ENCODE measurements at places on chromosomes 5 and 9.
A peak's percentile ranks its signal among the peaks of the same experiment; 100 is the strongest.

DNA sequence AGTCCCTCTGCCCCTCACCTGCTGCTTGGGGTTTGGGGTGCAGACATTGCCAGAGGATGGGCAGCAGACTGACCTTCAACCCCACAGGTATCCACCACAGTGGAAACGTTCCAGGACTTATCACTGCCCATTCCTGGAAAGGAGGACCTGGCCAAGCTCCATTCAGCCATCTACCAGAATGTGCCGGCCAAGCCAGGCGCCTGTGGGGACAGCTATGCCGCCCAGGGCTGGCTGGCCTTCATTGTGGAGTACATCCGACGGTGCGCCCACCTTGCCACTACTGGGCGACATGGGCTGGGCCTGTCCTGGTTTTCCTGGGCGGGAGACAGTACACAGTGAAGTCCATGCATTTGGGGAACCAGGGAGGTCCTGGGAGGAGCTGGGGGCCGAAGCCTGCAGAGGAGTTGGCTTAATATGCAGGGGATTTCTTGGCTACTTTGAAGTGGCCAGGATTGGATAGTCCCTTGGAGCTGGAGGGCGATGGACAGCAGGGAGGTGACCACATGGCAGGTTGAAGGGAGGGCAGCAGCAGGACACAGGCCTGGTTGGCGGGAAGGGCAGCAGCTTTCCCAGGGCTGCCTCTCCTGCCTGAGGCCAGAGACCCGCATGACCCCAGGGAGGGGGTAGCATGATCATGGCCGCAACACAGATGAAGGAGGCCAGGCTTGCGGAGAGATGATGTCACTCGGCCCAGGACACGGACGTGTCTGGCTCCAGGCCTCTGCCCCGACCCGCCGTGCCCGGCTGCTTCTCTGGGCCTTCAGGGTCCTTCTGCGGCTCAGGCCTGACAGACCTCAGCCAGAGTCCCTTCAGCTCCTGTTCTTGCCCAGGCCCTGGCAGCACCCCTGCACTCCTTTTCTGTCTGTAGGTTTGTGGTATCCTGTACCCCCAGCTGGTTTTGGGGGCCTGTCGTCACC lies 34.6 kb downstream of the USP20 start:
- DNase-seq = no peak

- DNase-seq = no peak
These were observed 20.5 kb upstream of the FGFR4 start for GRCh38 chr5:177066224-177066623.

GRCh38 chr9:75183306-75183705 lies 95.0 kb downstream of the OSTF1 start:
- no peak for DNase-seq

DNA sequence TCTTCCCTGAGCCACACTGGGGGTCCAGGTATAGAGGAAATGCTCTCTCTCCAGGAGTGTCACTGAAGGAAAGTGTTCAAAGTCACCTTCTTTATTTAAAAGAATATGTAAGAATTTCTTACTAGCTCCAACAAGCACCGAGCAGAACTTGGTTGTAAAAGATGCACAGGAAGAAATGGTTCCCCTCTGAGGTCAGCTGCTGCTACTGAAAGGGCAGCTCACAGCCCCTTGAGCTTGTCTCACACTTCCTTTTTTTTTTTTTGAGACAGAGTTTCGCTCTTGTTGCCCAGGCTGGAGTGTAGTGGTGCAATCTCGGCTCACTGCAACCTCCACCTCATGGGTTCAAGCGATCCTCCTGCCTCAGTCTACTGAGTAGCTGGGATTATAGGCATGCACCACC lies 77.2 kb downstream of the PRRT1B start:
- no peak for DNase-seq

- DNase-seq = no peak
These were observed 89.5 kb downstream of the PHF2 start for GRCh38 chr9:93665637-93666438.

- no peak for DNase-seq
These were observed 40.7 kb upstream of the CTXN3 start for GRCh38 chr5:127608077-127608660.

DNA sequence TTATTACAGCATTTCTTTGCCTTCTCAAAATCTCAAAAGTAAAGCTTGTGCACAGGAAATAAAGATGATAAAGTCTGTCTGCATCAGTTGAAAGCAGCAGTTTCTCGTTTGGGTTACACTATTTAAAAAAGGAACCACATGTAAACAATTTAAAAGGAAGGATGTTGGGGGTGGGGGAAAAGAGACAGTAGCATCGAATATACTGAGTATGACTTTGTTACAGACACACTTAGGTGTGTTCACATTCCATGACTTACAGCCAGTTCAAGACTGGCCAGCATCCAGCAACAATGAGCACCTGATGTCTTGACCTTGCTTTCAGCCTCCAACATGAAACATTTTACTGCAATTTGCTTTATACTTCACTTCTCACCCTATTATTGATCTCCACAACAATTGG lies 8.7 kb downstream of the GAPT start:
- DNase-seq = no peak

DNA sequence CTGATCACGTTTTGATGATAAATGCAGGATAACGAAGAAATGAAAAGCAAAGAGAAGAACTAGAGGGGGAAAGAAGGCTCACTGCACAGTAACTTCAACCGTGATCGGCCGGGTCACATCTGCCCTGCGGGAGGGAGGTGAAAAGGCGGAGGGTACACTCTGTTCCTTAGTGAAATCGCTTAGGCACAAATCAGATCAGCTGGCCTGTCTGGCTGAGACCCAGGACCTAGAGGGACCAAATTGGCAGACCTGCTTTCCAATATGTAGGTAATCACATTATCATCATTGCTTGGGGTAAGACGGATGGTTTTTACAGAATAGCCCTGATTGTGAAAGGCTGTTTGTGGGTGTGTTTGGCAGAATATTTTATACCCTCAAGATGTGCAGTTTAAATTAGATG lies 82.2 kb downstream of the SLC28A3 start:
- DNase-seq = no peak

GRCh38 chr5:75049456-75050351 lies 2.7 kb downstream of the GCNT4 start:
- peak; percentile 37 for DNase-seq

- DNase-seq = no peak
These were observed 74.1 kb downstream of the SERINC5 start for GRCh38 chr5:80181618-80182211.

- no peak for DNase-seq
These were observed 530.4 kb downstream of the ACTL7B start for GRCh38 chr9:108325406-108325805.

DNA sequence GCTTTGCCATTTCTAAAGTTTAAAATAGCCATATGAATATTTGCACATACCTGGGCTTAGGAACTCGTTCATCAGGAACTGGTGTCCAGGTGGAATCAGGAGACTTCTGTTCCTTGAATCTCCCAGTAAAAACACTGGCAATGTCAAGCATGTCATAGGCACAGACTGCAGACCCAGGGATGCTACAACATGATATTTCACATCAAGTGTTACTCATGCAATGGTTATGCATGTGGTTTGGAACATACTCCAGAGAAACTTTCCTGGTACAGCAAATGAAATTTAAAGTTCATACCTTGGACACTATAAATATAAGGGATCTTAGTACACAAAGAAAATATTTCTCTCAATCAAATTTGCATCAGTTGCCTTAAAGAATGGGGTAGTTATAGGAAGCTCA lies 92.2 kb downstream of the SEMA6A start:
- DNase-seq = no peak

- no peak for DNase-seq
These were observed 72.4 kb upstream of the PHYKPL start for GRCh38 chr5:178304761-178305645.

DNA sequence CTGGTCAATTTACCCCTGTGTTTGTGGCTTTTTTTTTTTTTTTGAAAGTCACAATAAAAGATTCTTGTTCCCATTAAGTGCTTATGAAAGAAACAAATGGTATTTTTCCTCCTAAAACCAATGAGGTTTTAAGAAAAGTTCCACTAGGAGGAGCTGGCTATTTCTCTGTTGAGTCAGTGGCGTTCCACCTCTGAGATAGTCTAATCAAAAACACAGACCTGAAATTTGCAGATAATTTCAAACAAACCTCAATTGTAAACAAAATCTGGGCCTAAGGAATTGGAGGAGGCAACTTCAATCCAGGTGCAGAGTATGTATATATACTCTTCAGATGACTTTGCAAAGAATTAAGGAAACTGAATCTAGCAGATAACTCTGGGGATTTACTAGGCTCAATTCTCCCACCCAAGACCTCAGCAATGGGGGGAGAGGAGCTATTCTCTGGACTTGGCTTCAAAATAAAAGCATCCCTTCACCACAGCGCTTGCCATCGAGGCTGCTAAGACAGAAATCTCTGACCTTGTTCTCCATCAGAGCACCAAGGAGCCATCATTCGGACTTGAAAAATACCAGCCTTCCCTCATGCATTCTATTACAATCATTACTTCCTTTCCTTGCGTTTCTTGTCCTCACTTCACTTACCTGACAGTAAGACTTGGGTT lies 52.4 kb downstream of the FANCC start:
- DNase-seq = no peak

DNA sequence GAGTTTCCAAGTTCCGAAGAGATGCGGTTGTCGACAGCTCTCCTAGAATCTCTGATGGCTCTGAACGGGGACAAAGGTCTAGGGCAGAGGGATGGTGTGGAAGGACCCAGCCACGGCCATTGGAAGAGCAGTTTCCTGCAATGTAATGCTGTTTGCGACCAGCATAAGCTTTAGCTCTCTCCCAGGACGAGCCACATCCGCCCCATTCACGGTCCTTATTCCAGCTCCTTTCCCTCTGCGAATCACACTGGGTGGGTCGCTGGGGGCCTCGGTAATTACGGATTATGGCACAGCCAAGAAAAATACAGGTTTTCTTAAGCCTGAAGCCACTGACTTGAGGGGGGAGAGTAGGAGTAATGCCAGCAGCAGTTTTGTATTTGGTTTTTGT lies 22.7 kb downstream of the ANXA2R start:
- peak; percentile 62 for DNase-seq

DNA sequence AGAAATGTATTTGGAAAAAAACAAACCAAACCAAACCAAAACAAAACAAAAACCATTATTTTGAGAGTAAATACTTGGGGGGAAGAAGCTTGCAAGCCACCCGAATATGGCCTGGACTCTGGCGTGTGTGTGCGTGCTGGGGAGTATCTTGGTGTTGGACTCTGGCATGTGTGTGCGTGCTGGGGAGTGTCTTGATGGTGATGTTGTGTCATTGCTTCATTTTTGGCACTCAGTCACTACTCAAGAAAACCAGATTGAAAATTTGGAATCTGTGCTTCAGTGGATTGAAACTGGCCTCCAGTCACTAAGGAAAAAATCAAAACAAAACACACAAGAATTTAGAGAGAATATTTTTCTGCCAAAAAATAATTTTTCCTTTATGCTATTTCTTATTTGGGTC lies 76.1 kb downstream of the ARRDC3 start:
- no peak for DNase-seq

DNA sequence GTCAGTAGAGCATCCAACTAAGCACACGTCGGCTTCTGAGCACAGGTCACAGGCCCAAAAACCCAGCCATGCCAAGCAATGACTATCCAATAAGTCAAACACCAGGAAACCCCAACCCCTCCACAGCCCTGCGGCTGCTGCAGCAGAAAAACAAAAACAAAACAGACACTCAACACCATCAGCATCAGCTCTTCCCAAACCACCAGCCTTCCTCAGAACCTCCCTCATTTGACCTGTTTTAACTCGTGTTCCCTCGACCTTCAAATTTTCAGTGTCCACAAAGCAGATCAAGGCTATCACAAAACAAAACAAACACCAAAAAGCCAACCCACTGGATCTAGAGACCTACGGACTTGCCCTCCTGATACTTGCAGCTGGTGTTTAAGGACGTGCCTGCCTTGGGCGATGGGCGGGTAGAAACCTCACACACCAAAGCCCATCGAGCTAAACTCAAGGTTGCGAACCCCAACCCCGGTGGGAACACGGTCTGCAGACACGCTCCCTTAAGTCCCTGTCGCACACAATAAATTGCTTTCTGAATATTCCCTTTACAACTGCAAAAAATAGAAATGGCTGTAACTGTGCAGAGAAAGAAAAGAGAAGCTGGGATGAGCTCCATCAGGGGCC lies 247.1 kb upstream of the ANKRD55 start:
- DNase-seq = no peak
